Muscle of leg (tissue), 16 donors: ENCODE measurements at places on chromosomes 5 and 9. TPM values are rescaled to one million over a fixed set of nuclear protein-coding genes. Genes with fewer than 3 reads are reported as not detected.

Gene PCDHA12
- polyA plus RNA-seq = not detected

Gene IFNA21
- polyA plus RNA-seq = not detected

Gene CCL28
- 0.73 TPM for polyA plus RNA-seq

Gene SHC3
- 0.92 TPM for polyA plus RNA-seq

Gene AQP7
- 4.4 TPM for polyA plus RNA-seq

Gene SOX30
- 0.64 TPM for polyA plus RNA-seq

Gene DDX4
- not detected for polyA plus RNA-seq

DNA sequence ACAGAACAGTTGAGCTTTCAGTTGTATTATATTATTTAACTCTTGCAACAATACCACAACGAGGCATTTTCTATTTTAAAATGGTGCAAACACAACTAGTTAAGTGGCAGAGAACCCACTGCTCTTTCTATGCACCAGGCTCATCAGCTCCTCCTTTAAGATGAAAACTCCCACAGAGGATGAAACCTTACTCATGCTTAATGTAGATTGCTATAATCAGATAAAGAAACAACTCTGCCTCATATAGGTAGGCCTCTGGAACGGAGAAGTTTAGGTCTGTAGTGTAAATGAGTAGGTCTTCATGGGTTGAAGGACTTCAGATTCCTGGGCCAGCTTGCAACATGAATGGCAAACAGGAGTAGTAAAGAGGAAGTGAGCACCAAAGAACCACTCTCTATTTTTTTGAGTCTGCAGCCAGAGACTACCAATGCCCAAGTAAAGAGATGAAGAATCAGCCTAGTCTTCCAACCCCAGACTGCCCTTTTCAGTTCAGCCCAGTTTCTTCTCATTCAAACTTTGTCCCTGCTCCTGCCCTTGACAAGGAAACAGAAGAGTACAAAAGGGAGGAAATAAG is 33.9 kb downstream of the HACD4 start:
- no peak for DNase-seq

- DNase-seq = peak; percentile 21
These were observed 12.7 kb downstream of the PTPDC1 start for GRCh38 chr9:94096819-94097577.

DNA sequence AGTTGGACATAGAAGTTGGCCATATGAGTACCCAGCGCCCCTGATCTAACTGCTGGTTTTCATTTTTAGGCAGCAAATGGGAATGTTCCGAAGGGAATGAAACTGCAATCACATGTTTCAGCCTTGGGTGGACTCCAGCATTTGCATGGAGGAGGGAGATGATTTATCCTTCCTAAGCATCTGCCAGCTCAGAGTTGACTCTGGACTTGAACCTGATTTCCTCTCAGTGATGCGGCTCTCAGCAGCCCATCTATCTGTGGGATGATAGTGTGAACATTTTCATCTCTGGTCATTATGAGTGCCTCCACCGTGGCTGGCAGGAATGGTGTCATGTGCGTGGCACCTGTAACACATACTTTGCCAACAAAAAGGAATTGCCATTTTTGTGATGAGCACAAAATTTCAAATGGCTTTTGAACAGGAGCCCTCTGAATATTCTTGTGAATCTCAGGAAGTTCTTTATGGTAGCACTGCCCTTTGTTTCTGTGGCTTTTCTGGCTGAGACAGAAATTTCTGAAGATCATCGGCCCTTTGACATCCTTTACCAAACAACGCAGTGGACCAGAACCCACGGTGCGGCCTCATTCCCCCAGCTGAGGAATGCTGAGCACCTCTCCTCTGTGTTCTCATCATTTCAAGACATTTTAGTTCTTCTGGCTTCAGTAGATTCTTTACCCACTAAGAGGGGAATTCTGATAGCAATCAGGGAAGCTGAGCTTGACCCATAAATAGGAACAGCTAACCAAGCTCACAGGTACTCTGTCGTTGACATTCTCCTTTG is 28.5 kb downstream of the FUBP3 start:
- DNase-seq = peak; percentile 70

- peak; percentile 72 for DNase-seq
These were observed 13.0 kb downstream of the CXXC5 start for GRCh38 chr5:139660923-139661814.

GRCh38 chr5:80238778-80239679 is 16.8 kb downstream of the SERINC5 start:
- peak; percentile 90 for DNase-seq

GRCh38 chr5:114544561-114544960 is 182.7 kb downstream of the KCNN2 start:
- DNase-seq = no peak

- no peak for DNase-seq
These were observed 53.5 kb upstream of the TJP2 start for GRCh38 chr9:69120380-69121154.

DNA sequence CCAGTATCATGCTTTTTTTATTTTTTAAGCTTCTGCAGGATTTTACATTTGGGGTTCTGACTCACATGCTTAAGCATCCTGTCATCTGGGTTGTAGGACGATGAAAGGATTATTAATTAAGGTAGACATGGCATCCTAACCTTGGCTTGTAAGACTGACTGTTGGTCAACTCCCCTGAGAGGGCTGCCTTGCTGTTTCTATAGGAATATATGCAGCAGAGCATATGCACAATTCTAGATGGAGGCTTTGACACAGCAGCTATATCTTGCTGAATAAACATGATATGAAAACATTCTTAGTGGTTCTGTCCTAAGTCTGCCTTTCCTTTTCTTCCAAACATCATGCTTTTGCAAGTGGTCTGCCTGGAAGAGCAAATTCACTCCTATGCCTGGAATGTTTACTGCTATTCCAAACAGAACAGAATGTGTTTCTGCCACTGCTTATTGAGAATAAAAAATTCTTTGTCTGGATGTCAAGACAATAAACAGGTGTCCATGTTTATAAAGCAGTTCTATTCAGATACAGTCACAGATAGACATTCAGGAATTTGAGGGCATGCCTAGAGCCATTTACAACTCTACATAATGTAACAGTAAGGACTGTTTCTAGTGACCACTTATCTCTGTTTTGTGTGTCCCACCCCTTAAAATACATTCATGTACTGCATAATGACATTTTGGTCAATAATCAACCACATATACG is 166.2 kb upstream of the PPP2R2B start:
- DNase-seq = no peak

DNA sequence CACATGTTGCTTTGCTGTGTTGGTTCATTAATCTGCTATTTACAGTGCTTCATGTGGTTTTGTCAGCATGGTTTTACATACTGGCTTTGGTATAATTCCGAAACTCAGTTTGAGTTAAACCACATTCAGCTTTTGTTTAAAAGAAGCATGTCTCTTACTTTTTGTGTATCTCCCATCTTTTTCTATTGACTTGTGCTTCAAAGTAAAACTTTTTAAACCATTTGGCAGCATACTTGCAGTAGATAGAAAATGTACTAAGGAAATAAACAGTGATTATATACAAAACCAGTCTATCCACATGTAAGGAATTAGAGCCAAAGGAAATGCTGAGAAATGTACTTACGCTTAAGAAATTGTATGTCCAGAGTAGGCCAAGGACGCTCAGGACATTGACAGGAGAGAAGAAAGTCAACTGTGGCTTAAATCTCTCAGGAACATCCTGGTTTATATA is 286.9 kb downstream of the ARHGEF28 start:
- peak; percentile 71 for DNase-seq

DNA sequence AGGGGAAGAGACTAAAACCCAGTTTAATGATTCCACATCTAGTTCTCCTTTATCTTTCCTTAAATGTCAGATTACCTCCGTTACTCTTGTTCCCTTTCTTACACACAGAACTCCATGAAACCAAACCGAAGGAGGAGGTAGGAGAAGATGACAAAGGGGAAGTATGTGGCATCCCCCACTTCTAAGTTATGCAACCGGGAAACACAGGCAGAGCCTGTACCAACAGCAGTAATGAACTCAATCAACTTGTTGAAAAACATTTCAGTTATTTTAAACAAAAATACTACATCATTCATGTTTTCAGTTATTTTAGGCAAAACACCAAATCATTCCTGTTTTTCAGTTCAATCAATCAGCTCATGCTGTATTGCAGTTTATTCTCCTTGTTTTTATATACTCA is 101.8 kb downstream of the PCSK1 start:
- DNase-seq = no peak

GRCh38 chr5:139745800-139746690 is 49.6 kb upstream of the PSD2 start:
- DNase-seq = peak; percentile 92

- no peak for DNase-seq
These were observed 267.0 kb downstream of the SEC61B start for GRCh38 chr9:99489060-99489413.

DNA sequence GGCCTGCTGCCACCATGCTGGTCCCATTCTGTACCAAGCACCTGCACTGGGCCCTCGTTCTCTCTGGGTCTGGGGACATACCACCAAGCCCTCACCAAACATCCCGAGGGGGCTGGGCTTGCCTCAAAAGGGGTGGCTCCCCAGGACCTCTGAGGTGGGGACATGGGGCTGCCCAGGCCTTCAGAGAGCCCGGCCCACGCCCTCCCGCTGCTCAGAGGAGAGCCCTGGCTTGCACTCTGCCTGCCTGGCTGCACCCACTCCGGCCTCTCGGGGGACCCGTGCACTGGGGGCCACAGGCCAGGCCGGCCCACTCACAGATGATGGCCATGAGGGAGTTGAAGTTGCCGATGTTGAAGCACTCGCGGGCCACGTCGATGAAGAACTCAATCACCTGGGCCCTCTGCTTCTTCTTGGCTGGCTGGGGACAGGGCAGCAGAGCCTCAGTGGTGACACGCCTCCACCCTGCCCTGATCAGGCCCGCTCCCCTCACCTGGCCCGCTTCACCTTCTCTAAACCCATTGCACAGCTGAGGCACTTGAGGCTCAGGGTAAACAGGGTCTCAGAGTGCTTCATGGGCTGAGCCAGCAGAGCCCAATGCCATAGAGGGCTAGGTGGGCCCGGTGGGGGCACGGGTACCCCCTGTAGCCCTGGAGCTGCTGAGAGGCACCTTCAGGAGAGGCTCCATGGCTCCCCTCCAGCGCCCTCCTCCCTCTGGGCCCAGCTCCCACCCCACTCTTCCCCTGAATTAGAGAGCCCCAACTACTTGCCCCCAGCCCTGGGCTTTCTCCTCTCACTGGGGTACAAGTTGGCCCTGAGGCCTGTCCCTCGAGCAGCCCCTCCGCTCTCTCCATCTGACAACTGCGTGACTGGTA is 47.7 kb upstream of the RNF130 start:
- DNase-seq = no peak

GRCh38 chr9:111197256-111197655 is 132.8 kb downstream of the OR2K2 start:
- no peak for DNase-seq

DNA sequence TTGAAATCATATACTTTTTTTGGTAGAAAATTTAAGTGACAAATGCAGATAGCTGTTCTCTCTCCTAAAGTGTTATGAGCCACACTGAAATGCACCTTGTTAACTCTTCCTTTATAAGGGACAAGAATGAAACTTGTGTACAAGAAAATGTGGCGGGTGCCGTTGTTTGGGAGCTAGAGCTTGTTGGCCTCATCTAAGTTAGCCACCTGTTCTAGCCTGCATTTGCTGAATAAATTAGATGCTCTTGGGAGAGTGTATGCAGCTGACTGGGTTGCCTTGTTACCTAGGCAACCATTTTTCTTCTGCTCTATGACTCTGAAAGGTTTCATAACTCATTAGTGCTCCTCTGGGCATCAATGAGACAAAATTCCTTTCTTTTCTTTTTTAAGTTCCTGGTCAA is 174.3 kb downstream of the TAF11L14 start:
- DNase-seq = peak; percentile 68

DNA sequence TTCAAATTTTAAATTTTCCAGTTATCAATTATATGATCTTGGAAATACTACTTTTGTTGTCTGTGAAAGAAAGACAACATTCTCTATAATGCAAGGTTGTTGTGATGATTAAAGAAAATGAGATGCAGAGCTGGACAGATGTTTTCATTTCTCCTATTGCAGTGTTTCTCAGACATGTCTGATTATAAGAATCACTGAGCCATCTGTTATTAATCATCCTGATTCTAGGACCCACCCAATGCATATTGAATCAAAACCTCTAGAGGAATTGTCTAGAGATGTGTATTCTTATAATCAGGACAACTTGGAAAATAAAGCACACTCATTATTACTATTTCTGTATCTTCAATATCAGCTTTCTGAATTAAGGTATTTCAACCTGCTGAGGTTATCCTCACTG is 121.1 kb upstream of the ASTN2 start:
- DNase-seq = peak; percentile 56

DNA sequence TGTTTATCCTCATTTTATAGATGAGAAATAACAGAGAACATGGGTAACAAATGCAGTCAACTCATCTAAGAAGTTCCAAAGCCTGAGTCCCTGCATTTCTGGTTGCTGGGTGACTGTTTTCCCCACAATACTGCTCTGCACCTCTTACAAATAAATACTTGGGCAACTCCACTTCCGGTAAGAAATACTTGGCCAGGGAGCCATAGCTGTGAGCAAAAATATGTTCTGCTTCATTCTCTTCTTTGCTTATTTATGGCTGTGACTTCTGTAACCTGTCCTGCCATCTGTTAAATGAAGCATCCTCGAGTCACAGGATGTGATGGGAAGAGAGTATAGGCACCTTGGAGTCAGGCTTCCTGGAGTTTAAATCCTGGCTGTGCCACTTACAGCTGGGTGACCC is 49.9 kb downstream of the GDNF start:
- DNase-seq = no peak

DNA sequence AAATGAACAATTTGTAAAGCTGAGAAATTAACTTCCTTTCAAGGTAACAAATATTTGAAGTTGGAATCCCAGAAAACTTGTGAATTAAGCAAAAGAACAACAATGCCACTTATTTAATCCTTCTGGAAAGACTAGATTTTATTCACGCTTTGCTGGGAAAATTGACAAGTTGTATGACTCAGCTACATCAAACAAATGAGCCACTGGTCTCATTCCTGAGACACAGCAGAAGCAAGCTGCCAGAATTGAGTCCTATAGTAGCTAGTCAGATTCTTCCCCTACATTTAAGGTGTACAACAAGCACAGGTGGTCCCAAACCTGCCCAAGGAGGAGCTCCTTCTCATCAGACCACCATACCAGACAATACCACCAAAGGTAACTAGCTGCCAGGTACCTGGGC is 280.7 kb downstream of the SPOCK1 start:
- DNase-seq = peak; percentile 33

- peak; percentile 86 for DNase-seq
These were observed 214.4 kb downstream of the SEMA6A start for GRCh38 chr5:116360008-116360853.
